ENCODE measurements at places on chromosomes 6 and 20. TPM values are rescaled to one million over a fixed set of nuclear protein-coding genes. Genes with fewer than 3 reads are reported as not detected.

OR2W1 gene
- total RNA-seq, result not detected

DNA sequence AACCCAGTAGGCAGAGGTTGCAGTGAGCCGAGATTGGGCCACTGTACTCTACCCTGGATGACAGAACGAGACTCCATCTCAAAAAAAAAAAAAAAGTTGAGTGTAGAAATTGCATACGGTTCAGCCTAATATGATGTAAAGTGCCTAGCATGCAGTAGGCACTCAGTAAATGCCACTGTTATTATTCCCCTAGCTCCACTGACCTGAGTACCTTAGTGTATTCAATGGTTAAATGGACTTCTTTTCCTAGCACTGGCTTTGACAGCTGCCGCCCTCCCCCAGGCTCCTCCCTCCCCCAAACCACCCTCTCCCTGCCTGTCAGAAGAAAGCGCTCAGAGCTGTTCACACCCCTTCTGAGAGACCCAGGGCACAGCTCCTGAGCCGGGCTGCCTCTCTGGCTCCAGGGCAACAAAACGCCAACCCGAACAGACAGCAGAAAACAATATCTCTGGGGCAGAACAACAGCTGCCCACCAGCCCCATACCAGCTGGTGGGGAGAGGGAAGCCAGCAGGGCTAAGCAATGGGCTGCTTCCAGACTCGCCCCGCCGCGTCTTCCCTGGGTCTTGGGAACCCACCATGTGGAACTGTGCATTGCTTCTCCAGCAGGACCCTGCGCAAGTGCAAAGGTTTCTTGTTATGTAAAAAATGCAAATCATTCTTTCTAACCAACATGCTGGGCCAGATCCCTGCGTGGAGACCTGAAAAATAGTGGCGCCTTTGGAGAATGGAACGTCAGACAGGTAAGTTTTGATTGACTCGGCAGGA is 4.5 kb downstream of the CPNE5 start:
- no peak overlapping the region for H3K4me3 ChIP-seq
- no peak overlapping the region for H3K27ac ChIP-seq
- peaks cover 6% of the 10 kb centered on the region for H3K4me1 ChIP-seq
- peaks cover 15% of the 10 kb centered on the region for H3K27me3 ChIP-seq

BMP6 gene
- total RNA-seq, result 0.36 TPM

NHLRC1 gene
- total RNA-seq, result 0.25 TPM

BTN2A1 gene
- total RNA-seq, result 16.0 TPM

DNA sequence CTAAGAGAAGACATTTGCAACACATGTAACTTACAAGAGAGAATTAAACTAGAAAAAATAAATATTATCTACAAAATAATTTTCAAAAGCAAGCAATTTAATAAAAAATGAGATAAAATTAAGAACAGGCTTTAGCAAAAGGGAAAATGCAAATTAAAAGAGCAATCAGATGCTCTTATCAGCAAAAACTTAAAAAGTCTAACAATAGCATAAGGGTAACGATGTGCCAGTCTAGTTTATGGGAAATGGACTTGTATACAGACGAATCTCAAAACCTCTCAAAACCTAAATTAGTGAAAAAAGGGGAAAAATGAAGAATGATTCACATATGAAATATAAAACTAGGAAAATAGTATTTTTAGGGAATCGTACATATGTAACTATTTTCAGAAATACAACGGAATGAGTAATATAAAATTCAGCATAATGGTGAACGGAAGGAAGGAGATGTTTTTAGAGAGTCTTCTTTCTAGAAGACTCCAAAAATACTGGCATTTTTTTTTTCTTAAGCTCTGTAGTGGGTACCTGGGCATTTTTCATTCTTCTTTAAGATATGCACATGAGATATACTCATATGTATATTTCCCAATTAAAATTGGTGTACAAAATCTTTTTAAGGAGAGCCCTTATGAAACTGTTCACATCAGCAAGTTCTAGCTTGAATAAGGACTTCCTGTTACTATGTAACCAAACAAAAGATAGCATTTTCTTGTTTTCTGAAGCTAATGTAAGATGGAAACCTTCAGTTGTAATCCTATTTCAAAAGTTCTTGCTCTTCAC is 927 bp upstream of the MANEA start:
- H3K4me3 ChIP-seq, result peak overlapping the region; percentile 96
- peak overlapping the region; percentile 98 for H3K27ac ChIP-seq
- H3K4me1 ChIP-seq, result peaks cover 45% of the 10 kb centered on the region
- H3K27me3 ChIP-seq, result no peaks in the 10 kb centered on the region
- no peak for DNase-seq
- peaks cover 14% of the 10 kb centered on the region for H3K36me3 ChIP-seq

Measured in activated naive CD4-positive, alpha-beta T cell treated with anti-CD3 and anti-CD28 coated beads for 36 hours (primary cell).